Right forelimb (tissue), 1 donor: ENCODE measurements at places on chromosomes 3 and 15.

- no peak for DNase-seq
Measured at GRCh38 chr3:160398820-160399124, 253 bp downstream of the IFT80 start.

- DNase-seq: no peak
Measured at GRCh38 chr3:127174284-127174683, 18.6 kb upstream of the PRR23E start.

DNA sequence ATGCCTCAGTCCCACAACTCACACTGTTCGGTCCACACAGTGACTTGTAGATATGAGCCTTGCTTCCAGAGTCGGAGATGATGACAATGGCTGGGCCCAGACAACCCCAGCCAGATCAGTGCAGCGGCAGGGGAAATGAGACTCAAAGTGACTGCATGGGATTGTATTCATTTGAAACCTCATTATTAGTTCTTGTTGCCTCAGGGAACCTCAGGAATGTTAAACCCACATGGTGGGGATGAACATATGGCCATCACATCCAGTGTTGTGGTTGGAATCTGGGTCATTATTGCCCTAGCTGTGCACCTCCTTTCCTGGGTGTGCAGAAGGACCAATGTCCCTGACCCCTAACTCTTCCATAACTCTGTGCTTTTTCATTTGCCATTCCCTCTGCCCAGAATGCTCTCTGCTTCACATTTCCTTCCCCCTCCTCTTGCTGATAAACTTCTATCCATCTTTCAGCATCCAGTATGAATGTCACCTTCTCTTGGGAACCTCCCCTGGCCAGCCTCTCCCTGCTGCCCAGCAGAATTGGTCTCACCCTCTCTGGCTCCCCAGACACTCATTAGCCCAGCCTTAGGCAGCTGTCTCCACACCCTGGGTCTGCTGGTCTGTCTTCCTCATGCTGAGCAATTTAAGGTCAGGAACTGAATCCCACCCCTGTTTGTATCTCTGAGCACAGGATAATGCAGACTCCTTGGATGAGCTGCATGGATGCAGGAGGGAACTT, 67.0 kb upstream of the TNFAIP8L3 start:
- DNase-seq: no peak

GRCh38 chr15:32637704-32638103, 3.8 kb upstream of the SCG5 start:
- DNase-seq: no peak

- no peak for DNase-seq
Measured at GRCh38 chr3:136577791-136578190, 174.4 kb downstream of the STAG1 start.

DNA sequence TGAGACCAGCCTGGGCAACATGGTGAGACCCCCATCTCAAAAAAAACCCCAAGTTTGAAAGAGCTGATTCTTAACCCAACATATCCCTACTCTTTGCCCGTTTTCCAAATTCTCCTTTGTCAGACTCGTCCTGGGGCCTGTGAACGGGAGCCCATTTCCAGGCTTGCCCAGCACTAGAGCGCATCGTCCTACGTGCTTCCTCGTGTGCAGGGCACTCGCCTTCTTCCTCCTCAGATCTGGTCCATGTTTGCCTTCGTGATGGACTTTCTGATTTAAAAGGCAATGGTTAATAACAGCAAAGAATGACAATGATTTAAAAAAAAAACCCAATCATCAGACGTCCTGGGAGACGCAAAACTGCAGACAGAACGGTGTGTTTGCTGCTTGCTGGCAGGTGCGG, 10.1 kb downstream of the MELTF start:
- DNase-seq: no peak

GRCh38 chr3:122085673-122086072, 30.5 kb downstream of the CD86 start:
- no peak for DNase-seq

DNA sequence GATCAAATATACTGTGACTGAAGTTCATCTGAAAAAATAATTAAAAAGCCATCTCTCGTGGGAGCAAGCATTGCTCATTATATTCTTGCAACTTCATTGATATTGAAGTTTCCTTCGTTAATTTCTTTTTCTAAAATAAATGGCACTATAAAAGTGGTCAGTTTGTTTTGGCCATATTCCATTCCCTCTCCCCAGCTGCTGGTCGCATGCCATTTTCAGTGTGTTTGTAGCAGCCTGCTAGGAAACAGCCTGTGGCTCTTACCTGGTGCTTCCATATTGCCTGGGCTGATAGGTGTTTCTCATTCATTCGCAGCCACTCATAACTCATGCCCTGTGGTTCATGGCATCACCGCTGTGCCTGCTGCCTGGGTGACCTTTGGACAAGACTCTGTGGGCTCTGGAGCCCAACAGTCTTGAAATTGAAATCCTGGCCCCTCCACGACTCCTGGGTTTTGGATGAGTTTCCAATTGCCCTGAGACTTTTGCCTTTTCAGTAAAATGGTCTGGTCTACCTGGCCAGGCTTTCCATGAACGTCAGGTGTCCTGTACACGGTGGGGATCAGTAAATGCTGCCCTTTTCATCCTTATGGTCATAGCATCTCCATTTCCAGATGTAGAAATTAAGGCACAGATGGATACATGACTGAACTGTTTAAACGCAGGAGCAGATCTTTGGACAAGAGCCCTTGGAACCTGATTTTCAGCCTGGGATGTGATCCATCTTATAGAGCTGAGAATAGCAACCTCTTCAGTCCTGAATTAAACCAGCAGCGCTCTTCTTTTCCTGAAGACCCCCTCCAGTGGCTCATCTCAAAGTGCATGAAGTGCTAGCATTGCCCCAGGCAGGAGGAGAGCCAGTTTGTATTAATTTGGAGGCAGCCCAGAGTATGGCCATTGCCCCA, 69.4 kb downstream of the SLCO3A1 start:
- DNase-seq: peak; percentile 63

- DNase-seq: no peak
Measured at GRCh38 chr3:38730281-38730680, 80.8 kb upstream of the SCN5A start.

- no peak for DNase-seq
Measured at GRCh38 chr3:191523148-191523547, 62.2 kb downstream of the PYDC2 start.

DNA sequence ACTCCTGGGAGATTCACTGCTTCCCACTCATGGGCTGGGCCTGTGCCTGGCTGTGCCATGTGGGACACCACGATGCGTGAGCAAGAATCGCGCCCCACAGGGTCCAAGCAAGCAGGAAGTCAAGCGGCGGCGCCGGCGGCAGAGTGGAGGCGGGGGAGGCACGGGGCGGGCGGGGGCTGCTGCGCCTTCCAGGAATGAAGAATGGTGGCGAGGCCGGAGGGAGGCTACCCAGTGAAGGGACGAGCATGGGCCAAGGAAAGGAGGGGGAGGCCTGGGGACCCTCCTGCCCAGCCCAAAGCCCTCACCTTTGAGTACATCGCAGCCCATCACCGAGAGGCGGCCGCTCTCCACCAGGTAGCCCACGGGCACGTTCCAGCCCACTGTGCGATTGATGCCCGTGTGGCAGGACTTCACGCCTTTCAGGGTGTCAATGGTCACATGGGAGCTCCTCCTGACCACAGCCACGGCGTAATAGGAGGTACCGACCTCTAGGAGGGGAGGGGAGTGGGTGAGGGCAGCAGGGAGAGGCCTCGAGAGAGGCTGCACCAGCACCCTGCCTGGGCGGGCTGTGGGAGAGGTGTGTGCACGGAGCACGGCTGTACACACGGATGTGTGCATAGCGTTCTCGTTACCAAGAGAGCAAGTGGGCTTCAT, 5.5 kb downstream of the MELTF start:
- no peak for DNase-seq
